ENCODE measurements at places on chromosomes 5 and 9.

DNA sequence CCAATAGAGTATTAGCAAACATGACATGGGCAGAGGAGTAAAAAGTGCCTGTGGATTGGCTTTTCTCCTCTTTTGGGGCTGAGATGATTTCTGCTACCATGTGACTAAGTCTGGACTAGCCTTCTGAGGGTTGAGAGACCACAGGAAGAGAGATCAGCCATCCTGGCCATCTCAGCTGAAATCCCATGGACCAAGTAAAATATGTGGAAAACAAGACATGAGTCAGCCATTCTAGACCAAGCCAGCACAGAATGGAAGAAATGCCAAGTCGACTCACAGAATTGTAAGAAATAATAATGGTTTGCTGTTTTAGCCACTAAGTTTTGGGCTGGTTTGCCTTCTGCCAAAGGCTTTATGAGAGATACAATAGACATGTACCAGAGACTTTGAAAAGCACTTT lies 377.8 kb downstream of the CHSY3 start:
- DNase-seq = peak; percentile 23

- no peak for DNase-seq
These were observed 55.9 kb upstream of the UNC5A start for GRCh38 chr5:176754376-176754973.

- DNase-seq = no peak
These were observed 334.1 kb upstream of the CD180 start for GRCh38 chr5:67530609-67531255.

DNA sequence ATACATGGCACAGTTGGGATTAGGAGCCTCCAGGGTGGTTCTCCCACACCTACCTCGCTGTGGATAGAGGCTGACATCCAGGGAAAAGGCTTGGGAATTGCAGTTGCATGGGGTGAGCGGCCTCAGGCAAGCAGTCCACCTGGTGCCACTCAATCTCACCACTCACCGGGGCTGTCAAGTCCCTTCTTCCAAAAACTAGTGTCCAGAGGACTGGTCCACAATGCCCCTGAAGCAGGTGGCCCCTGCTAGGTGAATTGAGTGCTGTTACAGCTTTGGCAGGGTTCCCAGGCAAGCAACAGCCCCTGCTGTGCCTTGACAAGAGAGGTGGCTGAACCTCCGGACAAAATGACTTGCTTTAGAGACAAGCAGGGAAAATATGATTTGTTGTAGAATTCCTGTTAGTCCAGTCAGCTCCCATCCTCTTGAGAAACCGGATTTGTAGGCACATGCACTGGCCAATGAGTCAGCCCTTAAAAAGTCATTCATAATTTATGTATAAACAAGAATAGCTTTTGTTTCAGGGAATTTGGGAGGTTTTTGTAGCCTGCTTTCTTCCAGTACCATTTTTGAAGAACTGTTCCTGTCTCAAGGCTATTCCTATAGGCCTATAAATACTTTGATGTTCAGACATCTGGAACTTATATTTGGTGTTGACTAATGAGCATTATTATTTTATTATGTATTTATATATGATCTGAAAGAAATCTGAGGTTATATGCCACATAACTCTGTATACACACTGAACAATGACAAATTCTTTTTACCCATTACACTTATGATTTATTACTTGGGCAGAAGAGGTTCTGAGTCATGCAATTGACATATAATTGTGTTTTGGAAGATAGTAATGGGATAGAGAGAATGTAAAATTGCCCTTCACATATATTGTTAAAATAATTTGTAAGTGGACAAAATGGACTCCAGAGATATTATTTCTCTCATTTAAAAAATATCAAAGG lies 411.1 kb downstream of the ACTL7B start:
- DNase-seq = no peak

- no peak for DNase-seq
These were observed 15.7 kb upstream of the FGD3 start for GRCh38 chr9:92931606-92932005.

DNA sequence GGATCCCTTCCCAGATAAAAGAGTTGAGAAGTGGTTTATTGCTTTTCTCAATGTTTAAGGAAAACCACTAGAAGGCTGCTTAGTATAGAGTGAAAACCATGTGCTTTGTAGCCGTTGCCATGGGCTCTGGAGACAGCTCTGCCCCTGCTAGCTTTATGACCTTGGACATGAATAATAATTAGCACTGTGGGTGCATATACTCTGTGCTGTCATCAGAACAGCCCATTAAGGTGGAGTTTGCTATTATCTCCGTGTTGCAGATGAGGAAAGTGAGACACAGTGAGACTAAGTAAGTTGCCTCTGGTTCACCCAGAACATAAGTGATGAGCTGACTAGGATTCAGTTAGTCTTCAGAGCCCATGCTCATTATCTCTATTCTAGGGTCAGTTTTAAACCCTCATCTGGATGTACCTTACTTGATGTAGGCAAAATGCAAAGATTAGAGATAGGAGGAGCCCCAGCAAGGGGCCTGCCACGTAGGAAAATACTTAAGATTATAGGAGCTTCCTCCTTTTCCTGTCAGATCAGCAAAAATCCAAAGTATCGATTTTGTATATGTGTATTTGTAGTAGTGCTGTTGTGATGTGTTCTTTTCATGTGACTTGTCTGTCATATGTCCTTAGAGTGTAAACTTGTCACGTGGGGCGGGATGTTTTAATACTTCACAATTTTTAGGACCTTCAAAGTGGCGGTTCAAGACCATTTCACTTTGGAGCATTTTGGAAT lies 102.5 kb downstream of the TLE4 start:
- DNase-seq = no peak

DNA sequence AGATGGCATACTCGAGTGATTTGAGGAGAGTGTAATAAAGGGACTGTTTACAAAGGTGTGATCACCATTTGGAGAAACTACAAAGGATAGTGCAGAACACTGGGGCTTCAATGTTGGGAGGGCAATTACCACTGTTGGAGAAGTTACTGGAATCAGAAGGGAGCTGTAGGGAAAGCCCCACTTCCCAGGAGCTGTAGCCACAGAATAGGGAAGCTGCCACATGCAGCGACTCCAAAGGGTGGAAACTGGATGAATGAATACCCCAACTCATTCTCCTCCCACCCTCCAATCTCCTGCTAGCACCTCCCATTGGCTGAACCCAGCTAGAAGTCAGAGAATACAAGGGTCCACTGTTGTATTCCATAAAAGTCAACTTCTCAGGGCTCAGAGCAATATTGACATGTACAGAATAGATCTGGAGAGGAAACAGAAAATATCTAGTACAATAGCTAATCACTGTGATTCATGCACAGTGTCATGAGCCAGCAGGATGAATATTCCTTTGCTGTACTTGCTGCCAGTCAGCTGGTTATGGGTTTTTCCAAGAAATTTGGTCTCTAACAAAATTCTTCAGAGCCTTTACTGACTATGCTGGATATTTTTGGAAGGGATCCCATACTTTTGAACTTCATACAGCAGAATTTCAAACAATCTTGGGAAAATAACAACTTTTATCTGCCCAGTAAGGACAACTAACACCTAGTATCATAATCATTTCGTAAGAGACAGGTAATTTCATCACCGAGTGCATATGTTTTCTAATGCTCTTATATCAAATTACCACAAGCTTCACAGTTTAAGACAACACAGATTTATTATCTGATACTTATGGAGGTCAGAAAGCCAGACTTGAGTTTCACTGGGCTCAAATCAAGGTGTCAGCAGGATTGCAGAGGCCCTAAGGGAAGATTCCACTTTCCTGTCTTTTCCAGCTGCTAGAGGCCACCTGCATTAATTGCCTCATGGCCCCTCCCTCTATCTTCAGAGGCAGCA lies 39.6 kb downstream of the PDCD1LG2 start:
- DNase-seq = no peak

DNA sequence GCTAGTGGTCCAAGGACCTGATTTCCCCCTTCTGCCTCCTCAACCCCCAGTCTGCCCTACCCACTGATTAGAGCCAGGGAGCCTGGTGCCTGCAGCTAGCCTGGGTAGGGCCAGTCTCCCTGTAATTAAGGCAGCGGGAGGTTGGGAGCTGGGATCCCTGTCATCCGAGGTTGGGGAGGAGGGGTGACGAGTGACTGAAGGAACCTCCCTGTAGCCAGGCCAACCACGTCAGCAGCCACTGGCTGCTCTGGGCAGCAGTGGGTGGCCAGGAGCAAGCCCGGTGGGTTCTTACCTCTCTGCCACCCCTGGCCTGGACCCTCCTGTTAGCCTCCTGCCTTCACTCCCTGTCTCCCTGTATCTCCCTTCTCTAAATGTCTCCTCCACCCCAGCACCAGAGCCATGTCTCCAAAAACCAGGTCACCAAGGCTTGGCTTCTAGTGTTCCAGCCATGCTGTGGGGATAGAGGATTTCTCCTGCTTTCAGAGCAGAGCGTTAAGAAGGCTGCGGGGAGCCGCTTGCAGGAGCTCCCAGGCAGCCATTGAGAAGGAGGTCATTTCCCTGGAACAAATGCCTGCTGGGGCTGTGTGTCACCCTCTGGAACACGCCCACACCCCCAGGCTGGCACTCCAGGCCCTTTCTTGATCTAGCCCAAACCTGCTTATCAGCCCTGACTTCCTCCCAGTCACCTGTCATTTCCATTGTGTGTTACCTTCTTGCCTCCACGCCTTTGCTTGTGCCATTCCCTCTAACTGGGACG lies 65.0 kb upstream of the GGTA1 start:
- no peak for DNase-seq

DNA sequence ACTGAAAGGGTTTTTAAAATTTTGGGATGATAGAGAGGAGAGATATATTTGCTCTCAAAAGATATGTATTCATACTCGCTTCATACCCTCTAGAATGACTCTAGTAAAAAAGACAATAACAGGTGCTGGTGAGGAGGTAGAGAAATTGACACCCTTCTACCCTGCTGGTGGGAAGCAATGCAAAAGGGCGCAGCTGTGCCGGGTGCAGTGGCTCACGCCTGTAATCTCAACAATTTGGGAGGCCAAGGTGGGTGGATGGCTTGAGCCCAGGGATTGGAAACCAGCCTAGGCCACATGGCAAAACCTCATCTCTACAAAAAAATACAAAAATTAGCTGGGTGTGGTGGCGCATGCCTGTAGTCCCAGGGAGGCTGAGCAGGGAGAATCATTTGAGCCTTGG lies 33.9 kb upstream of the NXNL2 start:
- DNase-seq = no peak

DNA sequence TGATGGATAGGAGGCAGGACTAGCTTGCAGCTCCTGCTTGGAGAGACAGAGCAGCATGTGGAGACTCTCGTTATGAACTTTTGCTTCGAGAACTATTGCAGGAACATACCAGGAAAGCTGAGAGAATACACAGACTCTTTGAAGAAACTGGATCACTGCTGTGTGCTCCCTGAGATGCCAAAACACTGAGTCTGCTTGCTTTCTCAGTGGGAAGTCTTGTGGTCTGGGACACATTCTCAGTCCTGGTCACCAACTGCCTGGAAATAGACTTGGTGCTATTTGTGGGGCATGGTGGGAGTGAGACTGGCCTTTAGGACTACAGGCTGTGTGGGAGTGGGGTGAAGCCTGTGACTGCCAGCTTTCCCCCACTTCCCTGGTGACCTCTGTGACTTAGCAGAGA lies 252.6 kb downstream of the MED10 start:
- no peak for DNase-seq

- no peak for DNase-seq
These were observed 57.8 kb downstream of the FEM1C start for GRCh38 chr5:115486728-115487127.

- no peak for DNase-seq
These were observed 61.9 kb upstream of the ORM1 start for GRCh38 chr9:114261026-114261425.

DNA sequence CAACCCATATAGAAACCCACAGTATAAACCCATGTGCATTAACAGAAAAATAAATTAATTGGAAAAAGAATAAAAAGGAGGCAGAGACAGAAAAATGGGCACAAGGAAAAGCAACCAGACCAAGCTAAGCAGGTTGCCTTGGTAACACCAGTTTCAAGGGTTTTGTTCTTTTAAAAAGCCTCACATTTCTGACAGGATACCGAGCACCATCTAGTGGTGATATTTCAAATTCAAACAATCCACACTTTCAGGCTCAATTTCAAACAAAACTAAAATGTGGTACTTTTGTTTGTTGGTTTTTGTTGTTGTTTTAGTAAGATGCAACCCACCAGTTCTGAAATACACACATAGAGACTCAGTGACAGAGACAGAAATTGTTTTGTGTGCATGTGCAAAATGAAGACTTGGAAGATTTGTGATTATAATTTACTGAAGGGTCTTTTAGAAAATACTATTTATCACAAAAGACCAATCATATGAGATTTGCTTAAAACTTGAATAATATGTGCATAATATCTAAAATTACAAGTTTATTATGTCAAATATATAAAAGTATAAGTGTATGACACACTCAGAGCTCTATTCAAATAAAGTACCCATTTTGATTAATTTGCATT lies 318.2 kb downstream of the SLCO4C1 start:
- DNase-seq = no peak

DNA sequence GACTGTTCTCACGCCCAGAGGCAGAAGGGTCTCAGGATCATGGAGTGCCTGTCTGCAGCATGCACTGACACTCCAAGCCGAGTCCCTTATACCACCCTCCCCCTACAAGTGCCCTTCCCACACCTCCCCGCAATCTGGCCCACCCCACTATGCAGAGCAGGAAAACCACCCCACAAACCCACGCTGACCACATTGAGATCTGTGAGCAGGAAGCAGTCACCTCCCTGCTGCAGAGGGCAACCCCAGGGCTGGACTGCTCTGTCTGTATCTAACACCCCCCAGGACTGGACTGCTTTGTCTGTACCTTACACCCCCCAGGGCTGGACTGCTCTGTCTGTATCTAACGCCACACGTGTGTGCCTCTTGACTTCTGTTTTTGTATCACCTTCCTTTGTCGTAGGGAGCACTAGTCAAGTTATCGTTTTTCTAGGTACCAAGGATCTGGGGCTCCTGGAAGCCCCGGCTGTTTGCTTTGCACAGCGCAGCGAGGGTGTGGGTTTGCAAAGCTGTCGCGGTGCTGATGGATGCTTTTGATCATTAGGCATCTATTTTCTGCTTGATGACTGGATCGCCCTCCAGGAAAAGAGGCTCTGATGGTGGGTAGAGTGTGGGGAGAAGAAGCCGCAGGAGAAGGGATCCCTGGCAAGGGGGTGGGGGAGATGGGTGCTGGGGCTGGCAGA lies 21.5 kb downstream of the OLFM1 start:
- DNase-seq = no peak

DNA sequence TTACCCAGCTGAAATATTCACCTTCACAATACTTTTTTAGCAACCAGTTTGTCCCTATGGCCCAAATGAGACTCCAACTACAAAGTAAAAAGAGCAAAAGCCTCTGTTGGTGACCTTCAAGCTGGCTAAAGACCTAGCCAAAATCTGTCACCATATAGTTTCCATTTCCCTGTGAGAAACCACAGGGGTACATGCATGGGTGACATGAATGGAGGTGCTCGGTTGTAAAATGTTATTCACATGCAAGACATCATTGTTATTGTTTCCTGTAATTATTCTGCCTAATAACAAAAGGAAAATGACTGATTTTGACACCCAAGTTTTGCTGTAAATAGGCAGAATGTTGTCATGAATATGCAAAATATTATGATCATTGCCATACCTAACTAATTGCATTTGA lies 285.3 kb downstream of the ZNF608 start:
- no peak for DNase-seq

GRCh38 chr5:111935009-111935408 lies 178.0 kb upstream of the NREP start:
- no peak for DNase-seq
